ENCODE measurements at places on chromosomes 5 and 9.
A peak's percentile ranks its signal among the peaks of the same experiment; 100 is the strongest.

GRCh38 chr5:149039506-149039905 is 23.4 kb downstream of the SH3TC2 start:
- peak; percentile 48 for DNase-seq

GRCh38 chr5:174626369-174626920 is 97.9 kb upstream of the MSX2 start:
- DNase-seq = no peak

DNA sequence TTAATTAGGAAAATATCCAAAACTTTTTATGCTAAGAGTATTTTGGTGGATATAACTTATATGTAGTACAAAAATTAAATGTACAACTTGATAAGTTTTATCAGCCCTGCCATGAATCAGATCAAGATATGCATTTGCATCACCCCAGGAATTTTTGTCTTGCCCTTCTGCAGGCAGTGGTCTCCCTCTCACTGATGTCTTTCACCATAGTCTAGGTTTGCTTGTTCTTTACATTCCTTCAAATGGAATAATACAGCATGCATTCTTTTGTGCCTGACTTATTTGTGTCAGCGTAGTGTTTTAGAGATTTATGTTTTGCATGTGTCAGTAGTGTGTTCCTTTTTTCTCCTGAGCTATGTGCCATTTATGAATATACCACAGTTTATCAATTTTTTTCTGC is 36.4 kb downstream of the RNF180 start:
- no peak for DNase-seq

- DNase-seq = no peak
Measured at GRCh38 chr5:36158144-36158543, 6.2 kb downstream of the SKP2 start.

DNA sequence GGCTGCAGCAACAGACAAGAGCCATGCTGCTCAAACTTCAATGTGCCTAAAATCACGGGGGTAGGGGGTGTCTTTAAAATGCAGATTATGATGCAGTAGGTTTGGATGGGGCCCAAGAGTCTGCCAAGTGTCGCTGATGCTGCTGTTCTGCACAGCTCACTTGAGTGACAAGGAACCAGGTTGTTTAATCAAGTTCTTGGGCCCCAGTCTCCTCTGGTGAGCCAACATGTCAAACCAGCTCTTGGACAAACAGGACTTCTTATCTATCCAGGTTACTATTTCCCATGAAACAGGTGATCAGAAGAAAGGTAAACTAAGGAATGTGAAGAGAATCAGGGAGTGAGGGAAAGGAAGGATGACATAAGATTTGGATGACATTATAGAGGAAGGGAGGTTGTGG is 78.0 kb downstream of the APBA1 start:
- DNase-seq = no peak

- DNase-seq = no peak
Measured at GRCh38 chr9:16272776-16273175, 597.7 kb downstream of the BNC2 start.

DNA sequence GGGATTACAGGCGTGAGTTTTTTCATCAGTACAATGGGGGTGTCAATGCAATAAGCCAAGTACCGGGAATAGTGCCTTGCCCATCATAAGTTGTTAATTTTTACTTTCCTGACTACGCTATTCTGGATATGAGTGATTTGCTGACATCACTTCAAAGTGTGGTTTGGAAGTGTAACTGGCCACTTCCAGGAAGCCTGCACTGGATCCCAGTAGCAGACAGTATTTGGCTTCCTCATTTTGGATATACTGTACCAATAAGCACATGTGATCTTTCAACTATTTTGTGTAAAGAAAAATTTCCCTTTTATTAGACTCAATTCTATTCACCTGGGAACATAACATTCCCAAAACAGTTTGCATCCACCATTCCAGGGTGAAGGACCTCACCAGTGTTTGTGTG is 417.7 kb upstream of the KLF4 start:
- no peak for DNase-seq

DNA sequence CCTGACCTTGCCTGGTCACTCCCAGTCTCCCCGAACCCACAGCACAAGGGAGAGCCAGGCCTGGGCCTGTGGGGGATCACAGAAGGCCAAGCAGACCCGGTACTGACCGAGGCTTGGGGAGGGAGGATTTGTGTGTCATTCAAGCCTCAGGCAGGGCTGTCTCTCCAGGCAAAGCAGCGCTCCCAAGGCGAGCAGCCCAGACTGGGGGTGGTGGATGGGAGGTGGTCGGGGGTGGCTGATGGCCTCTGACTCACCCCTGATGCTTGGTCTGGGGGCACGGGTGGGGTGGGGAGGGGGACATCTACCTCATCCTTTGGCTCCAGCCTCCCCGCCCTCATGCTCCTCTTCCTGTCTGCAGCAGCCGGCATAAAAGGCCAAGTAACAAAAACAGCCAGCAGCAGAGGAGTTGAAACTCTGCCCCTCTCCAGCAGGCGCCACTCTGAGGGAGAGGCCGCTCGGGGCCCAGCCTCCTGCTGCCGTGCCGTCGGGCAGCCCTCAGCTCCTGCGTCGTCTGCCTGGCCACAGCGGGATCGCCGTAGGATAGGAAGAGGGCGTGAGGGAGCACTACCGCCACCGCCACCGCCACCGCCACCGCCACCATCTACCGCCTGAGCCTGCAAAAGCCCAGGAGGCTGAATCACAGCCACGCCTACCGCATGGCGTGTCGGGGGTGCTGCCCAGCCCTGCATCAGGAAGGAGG is 166.0 kb downstream of the OLFM1 start:
- DNase-seq = no peak

DNA sequence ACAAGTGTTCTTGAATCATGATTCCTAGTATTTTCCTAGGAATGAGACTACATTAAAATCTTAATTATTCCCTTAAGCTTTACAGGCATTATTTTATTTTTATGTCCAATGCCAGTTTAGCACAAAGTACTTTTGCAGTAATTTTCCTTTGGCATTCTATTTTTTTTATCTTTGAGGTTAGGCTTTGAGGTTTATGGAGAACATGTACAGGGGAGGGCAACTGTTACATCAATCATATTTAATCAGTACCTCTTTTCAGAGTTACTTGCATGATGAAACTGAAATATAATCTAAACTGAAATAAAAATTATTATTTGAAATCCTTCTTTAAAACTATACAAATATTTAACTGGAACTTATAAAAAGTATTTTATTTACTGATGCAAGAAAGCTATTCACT is 118.2 kb upstream of the MPDZ start:
- DNase-seq = no peak

DNA sequence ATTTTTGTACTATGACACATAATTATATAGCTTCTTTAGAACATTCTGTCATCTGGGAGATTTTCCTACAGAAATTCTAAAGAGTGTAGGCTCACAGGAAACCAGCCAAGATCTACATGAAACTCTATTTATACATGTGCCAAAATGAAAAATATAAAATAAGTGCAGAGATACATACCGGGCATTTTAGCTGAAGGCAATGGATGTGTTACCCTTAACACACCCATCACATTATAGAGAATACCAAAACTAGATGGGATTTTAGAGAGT is 125.9 kb downstream of the TRIM32 start:
- no peak for DNase-seq

DNA sequence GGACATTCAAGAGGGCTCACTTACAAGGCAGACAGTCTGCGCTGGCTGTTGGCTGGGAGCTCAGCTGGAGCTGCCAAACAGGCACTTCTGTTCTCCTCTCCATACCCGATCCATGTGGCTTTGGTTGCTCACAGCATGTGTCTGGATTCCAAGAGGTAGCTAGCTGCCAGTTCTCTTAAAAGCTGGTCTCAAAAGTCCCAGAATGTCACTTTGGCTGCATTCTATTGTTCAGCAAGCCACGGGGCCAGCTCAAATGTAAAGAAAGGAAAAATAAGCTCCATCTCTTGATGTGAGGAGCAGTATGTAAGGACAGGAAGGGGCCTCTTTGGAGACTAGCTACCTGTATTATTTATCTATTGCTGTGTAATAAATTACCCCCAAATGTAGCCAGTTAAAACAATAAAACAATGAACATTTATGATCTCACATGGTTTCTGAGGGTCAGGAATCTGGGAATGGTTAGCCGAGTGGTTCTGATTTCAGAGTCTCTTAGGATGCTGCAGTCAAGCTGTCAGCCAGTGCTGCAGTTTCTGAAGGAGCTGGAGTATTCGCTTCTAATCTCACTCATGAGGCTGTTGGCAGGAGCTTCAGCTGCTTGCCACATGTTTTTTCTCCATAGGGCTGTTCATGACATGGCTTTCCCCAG is 112.7 kb upstream of the CLINT1 start:
- peak; percentile 17 for DNase-seq

DNA sequence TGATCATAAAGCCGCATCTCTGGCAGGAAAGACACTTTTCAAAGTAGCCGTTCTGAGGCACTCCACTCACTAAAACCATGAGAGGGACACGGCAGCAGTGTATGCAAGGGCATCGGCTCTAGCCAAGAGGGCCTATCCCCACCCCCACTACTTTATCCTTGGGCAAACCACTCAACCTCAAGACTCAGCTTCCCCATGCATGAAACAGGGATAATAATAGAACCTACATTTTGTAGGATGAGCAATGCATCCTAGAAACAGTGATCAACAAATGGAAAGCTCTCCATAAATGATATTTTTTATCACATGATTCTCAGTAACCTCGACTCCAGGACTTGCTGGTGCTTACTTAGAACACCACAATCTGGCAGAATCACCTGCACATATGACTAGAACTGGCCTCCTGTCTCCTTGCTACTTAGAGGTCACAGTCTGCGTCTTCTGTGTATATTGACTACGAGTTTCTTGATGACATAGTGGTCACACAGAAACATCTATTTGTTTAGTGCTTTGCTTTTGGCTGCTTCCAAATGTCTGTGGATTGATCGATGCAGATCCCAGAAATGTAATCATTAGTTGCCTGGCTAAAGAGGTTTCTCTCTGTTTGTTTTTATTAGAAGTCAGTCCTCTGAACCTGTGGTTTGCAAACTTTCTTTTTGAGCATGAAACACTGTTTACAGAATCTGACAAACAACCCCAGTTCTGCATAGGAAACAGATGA is 102.1 kb downstream of the LHFPL2 start:
- DNase-seq = peak; percentile 17

GRCh38 chr9:94741866-94742265 is 15.4 kb downstream of the AOPEP start:
- no peak for DNase-seq

DNA sequence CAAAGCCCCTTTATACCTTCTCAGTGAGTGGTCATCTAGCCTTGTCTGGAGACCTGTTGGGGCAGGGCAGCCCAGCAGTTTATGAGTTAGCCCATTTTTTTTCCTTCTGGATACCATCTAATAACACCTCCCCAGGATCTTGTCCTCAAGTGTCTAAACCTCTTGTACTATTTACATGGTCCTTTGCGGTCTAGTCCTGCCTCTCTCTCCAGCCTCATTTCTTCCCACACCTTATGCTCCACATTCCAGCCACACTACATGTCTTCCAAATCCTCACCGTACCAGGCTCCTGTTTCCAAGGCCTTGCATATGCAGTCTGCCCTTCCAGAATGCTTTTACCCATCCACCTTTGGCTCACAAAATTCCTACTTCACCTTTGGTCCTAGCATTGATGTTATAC is 77.2 kb downstream of the ADRB2 start:
- no peak for DNase-seq

DNA sequence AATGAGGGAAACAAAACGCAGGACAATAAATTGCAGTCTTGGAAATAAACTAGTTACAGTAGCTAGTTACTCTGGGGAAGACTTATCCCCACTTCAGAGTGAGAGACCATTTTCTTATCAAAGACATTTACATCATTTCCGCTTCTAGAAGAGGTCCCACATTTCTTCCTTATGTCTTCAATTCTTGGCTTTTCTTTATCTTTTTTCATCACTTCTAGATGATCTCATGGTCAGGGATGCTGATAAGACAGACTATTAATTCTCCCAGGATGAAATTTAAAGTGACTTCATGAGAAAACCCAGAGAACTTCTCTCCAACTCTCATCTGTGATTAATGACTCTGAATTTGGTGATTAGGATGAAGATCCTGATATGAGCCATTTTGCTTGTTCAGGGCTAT is 229.1 kb downstream of the MTRR start:
- no peak for DNase-seq

GRCh38 chr9:19432473-19432872 is 23.7 kb downstream of the ACER2 start:
- no peak for DNase-seq

GRCh38 chr5:43017428-43017815 is 22.7 kb downstream of the ANXA2R start:
- DNase-seq = peak; percentile 40

DNA sequence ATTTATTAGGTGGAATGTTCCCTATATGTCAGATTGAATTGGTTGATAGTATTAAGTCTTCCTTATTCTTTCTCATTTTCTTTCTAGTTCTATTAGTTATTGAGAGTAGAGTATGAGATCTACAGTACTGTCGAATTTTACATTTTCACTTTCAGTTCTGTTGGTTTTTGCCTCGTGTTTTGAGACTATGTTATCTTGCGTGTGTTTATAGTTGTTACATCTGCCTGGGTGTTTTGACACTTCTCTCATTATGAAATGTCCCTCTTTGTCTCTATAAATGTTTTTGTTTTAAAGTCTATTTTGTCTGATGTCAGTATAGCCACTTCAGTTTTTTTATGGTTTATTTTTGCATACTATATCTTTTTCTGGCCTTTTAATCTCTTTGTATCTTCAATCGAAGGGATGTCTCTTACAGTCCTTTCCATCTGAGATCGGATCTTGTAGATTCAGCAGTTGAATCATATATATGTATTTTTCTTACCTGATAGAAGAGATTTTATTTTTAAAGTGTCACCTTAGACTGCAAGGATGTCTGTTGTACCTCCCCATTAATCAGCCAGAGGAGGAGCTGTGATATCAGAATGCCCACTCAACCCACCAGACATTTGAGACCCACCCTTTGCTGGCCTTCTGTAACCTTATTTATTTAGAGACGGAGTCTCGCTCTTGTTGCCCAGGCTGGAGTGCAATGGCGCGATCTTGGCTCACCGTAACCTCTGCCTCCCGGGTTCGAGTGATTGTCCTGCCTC is 20.7 kb downstream of the EHMT1 start:
- DNase-seq = no peak

DNA sequence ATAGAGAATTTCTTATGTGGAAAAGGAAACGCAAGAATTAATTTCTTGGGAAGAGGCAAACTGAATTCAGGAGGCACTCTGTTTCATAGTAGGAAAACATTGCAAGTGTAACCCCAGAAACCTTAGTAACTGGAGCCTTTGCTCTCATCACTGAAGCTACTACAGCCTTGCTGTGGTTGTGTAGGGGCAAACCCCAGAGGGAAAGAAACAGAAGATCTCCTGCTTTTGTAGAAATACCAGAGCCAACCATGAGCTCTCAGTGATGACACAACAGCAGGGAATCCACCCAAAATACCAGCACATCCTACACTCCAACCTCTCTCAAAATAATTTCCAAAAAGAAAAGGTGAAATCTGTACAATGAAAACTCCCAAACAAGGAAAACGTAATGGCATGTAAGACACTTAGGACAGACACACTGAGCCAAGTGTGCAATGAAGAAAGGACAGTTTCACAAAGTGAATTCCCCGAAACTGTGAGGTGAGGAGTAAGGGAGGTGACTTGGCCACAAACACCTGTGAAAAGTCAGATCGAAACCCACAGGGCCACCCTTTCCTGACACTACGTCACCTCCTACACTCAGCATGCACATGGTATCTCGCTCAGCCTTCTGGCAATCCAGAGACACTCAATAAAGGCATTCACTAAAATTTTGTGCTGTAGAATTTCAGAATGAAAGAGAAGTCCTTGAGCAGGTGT is 8.5 kb upstream of the ACSL6 start:
- DNase-seq = no peak
